ENCODE measurements at places on chromosomes 3 and 15.

GRCh38 chr3:124884474-124885101, 2.6 kb downstream of the ITGB5 start:
- DNase-seq = no peak

GRCh38 chr3:34363881-34364280, 565.5 kb downstream of the PDCD6IP start:
- no peak for DNase-seq

- DNase-seq = no peak
Observed at GRCh38 chr3:76353683-76354082, 568.3 kb upstream of the ZNF717 start.

- DNase-seq = no peak
Observed at GRCh38 chr3:128152419-128153155, 694 bp upstream of the EEFSEC start.

DNA sequence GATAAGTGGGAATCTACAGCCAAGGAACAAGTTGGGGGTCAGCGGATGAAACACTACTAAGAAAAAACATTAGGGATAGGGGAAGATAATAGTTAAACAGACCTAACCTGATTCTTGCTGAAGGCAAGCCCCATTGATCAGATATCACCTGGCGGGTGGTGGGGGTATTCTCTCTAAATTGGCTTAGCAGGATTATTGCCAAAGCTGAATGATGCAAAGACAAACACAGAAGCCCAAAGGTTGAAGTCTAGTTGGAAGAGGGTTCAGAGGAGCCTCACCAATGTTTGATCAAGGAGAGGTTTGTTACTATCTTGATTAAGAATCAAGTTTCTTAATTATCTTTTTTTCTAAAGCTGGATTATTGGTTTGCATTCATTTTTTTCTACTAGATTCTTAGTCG, 371.9 kb upstream of the CNTN4 start:
- DNase-seq = no peak

DNA sequence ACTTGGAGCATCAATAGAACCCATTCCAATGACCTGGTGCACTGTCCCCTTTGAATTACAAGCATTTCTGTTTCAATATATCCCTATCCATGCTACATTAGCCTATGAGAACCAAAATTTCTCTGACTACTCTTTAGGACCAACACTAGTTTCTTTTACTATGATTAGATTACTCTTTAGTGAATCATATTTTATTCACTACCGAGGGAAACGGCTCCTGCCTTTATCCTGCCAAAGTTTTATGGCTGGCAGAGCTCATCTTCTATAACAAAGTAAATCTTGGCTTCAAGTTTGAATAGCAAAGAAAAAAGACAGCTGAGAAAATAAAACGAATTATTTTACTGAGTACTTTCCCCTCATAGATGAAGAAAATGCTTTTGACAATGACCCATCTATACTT, 120.9 kb downstream of the SLC9A9 start:
- DNase-seq = peak; percentile 28

All from fibroblast of the aortic adventitia (primary cell).